ENCODE measurements at places on chromosomes 12 and 14.

GRCh38 chr12:15966426-15966825 lies 55.3 kb downstream of the DERA start:
- no peak for DNase-seq

DNA sequence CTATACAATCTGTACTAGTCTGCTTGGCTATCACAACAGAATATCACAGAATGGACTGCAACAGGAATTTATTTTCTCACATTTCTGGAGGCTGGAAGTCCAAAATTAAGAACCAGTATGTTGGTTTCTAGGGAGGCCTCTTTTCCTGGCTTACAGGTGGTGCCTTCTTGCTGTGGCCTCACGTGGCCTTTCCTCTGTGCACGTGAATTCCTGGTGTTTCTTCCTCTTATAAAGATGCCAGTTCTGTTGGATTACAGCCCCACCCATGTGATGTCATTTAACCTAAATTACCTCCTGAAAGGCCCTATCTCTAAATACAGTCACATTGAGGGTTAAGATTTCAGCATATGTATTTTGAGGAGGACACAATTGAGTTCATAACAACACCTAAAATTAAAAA lies 32.1 kb upstream of the C2CD5 start:
- DNase-seq = no peak

DNA sequence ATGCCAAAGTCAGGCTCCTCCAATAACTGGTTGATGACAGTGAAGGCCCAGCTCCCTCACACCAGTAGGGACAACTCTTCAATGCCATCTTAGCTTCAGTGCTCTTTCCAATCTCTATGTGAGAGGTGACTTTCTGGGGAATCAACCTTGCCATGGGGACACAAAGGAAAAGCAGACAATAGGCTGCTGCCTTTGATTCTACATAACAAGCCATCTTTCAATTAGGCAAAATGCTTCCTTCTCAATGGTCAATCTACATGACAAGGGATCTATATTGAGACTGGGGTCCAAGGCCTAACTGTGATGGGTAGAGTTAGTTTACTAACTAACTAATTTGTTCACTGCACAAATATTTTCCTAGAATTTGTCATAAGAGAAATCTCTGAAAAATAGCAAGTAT lies 1417.5 kb upstream of the SEL1L start:
- DNase-seq = no peak

DNA sequence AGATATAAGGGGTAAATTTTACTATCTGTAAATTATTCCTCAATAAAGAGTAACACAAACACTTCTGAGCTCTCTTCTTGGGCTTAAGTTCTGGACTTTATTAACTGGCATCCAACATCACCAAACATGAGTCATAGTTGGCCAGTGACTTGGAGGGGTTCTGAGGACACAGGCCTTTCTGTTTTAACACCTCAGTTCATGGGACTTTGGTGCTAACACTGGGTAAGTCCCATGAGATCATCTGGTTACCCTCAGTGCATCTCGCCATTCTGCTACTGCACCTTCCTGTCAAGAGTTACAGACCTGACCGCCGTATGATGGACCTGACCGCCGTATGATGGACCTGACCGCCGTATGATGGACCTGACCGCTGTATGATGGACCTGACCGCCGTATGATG lies 9.9 kb downstream of the SLC15A4 start:
- DNase-seq = no peak

- no peak for DNase-seq
Observed at GRCh38 chr12:93027041-93027440, 97.9 kb upstream of the EEA1 start.

DNA sequence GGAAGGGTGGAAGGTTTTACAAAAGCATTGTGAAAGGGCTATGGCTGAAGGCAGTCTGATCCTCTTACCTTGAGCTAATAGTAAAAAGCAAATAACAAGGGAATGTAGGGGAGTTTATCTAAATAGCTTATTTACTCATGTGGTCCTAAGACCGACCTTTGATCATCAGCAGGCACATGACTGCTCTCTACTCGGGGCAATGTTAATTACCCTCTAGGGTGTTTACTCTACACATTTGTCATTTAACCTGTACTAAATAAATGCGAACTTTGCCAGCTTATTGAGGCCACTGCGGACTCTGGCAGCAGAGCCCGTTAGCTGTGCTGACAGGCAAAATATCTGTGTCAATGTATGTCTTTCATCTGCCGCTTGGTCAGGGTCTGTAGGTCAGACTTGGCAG lies 768.3 kb upstream of the ATXN7L3B start:
- no peak for DNase-seq

- DNase-seq = no peak
Observed at GRCh38 chr12:27779416-27779919, 565 bp upstream of the KLHL42 start.

GRCh38 chr14:22601996-22602395 lies 3.9 kb downstream of the ABHD4 start:
- DNase-seq = no peak

DNA sequence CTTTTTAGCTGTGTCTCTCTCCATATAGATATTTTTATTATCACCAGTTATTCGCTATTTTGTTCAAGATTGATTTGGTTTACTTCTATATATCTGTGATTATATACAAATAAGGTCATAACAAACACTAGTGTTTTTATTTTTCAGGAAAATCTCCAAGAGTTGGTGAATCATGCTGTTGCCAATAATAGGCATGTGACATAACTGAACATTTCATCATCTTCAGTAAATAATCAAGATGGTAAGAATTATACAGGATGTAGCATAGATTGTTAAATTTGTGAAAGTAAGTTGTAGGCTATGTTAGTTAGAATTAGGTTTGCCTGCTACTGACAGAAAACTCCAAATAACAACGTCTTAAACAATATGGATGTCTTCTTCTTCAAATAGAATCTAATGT lies 240.9 kb upstream of the PDE3A start:
- DNase-seq = no peak

DNA sequence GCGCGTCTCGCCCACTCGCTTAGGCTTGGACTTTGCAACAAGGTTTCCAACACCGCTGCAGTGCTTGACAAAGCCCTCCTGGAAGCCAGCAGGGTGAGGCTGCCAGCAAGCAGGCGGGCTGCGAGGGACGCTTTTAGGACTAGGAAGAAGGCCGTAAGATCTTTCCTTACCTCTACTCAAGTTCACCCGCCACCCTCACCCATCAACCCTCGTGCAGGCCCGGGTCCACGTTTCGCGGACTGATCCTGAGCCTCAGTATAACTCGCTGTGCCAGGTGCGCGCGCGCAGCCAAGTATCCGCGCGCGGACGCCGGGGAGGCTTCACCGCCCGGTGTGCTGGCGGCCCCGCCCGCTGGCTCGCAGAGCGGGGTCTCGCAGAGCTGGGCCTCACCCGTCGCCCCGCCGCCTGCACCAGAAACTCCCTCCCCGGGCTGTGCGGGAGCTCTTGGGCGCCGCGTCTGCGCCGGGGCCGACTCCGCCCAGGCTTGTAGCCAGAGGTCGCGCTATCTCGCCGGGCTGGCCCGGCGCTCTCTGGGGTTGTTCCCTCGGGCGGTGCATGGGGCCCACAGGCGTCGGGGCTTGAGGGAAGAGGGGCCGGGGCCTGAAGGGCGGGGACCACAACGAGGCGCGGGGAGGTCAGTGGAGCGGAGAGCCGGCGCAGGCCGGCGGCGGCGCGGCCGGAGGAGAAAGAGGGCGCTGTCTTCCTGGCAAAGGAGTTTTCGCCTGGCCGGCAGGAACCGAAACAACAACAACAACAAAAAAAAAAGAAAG lies 7.6 kb upstream of the SIX1 start:
- no peak for DNase-seq

GRCh38 chr14:101518611-101519473 lies 42.5 kb upstream of the DIO3 start:
- DNase-seq = no peak

- DNase-seq = no peak
Observed at GRCh38 chr12:116673681-116674111, 64.2 kb downstream of the SPRING1 start.

GRCh38 chr12:113316155-113316554 lies 18.8 kb downstream of the SLC8B1 start:
- no peak for DNase-seq

DNA sequence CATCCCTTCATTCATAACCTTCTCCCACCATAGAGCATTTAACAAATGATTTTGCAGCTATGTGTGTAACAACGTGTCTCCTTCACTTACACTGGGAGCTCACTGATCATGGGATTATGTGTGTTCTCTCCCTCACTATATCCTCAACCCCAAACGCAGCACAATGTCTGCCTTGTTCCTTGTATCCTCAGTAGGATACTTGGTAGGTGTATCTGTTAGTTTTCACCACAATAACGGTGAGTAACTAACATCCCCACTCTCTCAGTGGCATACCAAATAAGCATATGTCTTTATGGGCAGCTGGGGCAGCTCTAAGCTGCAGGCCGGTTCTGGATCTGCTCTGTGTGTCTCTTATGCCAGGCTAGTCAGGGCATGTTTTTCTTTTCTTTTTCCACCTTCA lies 166.7 kb upstream of the PWP1 start:
- DNase-seq = no peak

GRCh38 chr12:111405859-111406473 lies at the start of gene SH2B3:
TSS of gene SH2B3 (plus strand) at chr12:111405923. CDS start at chr12:111418146, 12,223 bp downstream.
- DNase-seq = no peak

GRCh38 chr14:87066221-87066817 lies 926.7 kb downstream of the GALC start:
- DNase-seq = no peak

DNA sequence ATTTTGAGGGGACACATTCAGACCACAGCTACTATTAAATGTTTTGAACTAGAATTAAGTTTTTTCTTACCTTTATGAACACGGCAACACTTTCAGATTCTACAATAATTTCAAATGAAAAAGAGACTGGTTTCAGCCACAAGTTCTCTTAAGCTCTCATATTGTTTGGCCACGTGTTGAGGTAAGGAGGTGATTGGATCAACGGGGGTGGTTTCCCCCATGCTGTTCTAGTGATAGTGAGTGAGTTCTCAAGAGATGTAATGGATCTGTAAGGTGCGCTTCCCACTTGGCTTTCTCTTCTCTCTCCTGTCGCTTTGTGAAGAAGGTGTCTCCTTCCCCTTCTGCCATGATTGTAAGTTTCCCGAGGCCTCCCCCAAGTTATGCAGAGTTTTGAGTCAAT lies 48.9 kb upstream of the DYRK2 start:
- no peak for DNase-seq

- DNase-seq = no peak
Observed at GRCh38 chr14:79118291-79118690, 948.1 kb downstream of the NRXN3 start.

DNA sequence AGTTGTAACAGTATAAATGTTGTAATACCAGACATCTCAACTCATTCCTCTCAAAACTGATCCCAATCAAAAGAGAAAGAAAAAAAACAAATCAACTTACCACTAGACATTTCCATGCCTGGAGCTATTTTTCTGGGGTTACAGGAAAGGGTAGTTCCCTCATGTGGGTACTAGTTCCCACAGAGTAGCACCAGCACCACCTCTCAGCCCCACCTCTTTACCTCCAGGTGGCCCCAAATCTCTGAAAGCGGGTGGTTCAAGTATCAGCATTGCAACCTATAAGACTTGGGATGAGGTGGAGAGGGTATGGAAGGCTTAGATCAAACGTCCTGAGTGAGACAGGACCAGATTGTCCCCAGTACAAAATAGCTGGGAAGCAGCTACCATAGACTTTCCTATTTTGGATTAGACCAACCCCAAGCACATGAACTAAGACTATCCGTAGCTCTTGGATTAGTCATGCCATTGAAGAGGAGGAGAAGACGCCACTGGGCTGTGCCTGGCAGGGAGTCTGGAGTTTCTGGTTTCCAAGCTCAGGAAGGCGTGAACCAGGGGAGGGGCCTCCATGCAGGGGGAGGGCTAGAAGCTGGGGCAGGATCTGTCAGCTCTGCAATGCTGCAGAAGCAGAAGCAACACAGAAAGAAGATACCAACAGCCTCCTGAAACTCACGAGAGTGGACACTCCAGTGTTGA lies at the start of gene SLC39A2:
SLC39A2 (plus strand) TSS at position 620 of the 693 bp plus-strand sequence. CDS start 154 bp downstream, outside the sequence.
- DNase-seq = no peak
